Right atrium auricular region (tissue), 2 donors: ENCODE measurements at places on chromosomes 12 and 14. TPM values are rescaled to one million over a fixed set of nuclear protein-coding genes. Genes with fewer than 3 reads are reported as not detected.

The WNT1 gene
- total RNA-seq, result not detected

The TBX5 gene
- 238 TPM for total RNA-seq

The BATF gene
- 6.2 TPM for total RNA-seq

The SYNDIG1L gene
- total RNA-seq, result 0.22 TPM

The TAS2R50 gene
- total RNA-seq, result 1.2 TPM

The SLC38A6 gene
- total RNA-seq, result 5.7 TPM

The BMP4 gene
- 17.9 TPM for total RNA-seq

The MYL2 gene
- total RNA-seq, result 142 TPM

The FGF6 gene
- total RNA-seq, result not detected

The RD3L gene
- 25.2 TPM for total RNA-seq

The ANKRD33 gene
- total RNA-seq, result not detected

The TRPV4 gene
- total RNA-seq, result 0.59 TPM

The PLA2G1B gene
- not detected for total RNA-seq

The CDH24 gene
- total RNA-seq, result 1.3 TPM

The ZFYVE26 gene
- 10.5 TPM for total RNA-seq

The AVPR1A gene
- total RNA-seq, result 3.4 TPM

The TAS2R7 gene
- not detected for total RNA-seq

The ANKS1B gene
- total RNA-seq, result 3.1 TPM

The CRACR2A gene
- 10.9 TPM for total RNA-seq

The KSR2 gene
- total RNA-seq, result 0.08 TPM
